Stimulated activated CD4-positive, alpha-beta T cell treated with anti-CD3 and anti-CD28 coated beads, Interleukin-15, amount 100 ng/mL, for 48 hours (primary cell): ENCODE measurements at places on chromosomes 3 and 15.

DNA sequence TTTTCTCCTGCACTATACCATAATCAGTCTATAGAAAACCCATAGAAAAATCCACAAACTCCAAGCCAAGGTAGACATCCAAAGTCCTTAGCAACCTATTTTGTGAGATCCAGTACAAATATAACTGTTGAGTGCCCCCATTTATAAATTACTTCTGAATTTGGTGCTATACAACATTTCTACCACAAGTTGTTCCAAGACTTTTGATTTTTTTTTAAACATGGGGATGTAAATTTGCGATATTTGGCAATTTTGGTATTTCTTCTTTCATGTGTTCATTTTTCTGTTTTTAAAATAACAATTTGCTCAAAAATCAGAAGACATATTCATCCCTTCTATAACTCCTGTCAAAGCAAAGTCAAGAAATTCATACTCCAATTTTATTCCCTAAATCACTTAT, 763.8 kb downstream of the ROBO1 start:
- no peak for DNase-seq

DNA sequence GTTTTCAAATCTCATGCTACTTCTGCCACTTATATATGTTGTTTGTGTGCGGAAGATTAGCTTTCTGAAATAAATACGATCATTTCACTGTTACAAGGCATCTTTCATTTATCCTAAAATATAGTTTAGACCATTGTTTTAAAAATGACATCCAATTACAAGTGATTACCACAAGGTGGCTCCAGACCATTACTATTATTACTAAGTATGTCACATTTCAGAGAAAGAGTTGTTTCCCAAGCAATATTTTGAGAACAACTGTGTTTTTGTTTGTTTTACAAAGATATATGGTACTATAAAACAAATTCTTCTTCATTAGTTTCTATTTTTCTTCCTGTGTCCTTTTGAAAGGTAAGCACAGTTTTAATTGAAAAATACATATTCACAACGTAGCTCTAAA, 136.0 kb upstream of the RAP2B start:
- no peak for DNase-seq

DNA sequence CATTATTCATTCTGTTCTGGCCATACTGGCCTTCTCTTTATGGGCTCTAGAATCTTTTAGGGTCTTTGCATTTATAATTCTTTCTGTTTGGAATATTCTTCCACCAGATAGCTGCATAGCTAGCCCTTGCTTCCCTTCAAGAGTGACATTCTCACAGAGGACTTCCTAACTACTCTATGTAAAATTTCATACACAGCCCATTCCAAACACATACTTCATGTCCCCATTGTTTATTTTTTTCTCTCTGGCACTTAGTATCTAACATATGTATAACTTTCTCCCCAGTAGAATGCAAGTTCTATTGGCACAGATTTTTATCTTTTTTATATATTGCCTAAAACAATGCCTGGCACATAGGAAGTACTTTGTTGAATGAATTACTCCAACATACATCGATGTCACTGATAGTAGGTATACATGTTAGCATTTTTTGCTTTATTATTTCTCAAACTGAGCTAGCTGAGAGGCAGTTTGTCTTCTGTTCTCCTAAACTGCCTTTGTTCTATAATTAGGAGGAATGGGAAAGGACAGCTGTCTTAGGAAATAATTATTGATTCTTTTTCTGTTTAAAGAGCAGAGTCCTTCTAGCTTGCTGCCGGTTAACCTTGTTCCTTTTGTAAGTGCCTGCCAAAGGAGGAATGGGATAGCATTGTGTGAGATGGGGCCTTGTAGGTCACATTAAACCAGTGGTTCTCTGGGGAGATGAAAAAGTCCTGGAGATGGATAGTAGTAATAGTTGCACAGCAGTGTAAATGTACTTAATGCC, 7.9 kb downstream of the FAM162A start:
- no peak for DNase-seq

GRCh38 chr3:139216958-139217357, 126.9 kb upstream of the MRPS22 start:
- DNase-seq, result no peak

DNA sequence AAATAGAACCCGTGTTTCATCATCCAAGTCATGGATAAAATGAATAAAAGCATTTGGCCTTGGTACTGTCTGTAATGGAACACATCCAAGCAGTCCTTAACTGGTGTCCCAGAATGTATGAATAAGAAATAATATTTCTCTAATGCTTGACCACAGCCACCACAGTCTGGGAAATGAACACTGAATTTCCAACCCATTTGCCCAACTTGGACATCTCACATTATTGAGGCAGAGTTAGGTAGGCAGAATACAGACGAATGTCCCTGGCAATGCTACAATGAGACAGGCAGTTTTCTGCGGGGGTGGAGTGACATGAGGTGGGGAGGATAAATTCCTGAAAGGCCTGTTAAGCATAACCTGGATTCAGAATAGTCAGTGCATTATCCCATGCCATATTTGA, 245.7 kb downstream of the ZIC1 start:
- DNase-seq, result no peak

GRCh38 chr3:52794612-52795099, at the start of gene ITIH3:
Gene ITIH3 (plus strand): TSS chr3:52794796. CDS start chr3:52794804, 8 bp downstream.
- DNase-seq, result no peak

DNA sequence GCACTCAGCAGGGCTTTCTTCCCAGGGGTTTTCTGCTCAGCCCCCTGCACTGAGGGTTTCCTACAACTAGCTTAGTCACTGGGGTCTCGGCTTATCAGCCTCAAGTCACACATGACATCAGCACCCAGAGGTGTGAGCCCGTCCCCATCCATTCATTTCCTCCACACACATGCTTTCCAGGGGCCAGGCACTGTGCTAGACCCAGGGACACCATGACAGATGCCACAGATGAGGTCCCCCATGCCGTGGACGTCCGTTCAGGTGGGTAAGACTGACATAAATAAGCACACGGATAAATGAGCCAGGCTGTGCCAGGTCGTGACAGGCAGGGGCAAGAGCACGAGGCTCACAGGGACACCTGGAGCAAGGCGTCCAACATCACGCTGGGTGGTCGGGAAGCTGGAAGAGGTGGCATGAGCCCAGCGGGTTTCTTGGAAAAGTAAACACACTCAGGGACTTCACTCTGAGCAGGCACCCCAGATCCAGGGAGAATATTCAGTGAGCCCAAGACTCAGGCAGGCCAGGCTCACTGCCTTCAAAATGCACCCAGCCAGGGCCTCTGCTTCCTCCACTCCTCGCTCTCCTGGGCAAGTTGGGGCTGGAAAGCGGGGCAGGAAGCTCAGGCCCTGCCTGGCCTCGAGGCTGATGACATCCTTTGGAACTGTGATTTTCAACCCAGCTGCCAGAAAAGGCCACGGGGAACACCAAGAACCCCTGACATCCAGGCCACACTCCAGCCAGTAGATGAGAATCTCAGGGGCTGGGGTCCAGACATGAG, 139.3 kb downstream of the CHSY1 start:
- no peak for DNase-seq

GRCh38 chr3:46929324-46929723, 47.2 kb downstream of the CCDC12 start:
- DNase-seq, result no peak

- no peak for DNase-seq
Observed at GRCh38 chr3:88863196-88863595, 244.2 kb upstream of the EPHA3 start.

DNA sequence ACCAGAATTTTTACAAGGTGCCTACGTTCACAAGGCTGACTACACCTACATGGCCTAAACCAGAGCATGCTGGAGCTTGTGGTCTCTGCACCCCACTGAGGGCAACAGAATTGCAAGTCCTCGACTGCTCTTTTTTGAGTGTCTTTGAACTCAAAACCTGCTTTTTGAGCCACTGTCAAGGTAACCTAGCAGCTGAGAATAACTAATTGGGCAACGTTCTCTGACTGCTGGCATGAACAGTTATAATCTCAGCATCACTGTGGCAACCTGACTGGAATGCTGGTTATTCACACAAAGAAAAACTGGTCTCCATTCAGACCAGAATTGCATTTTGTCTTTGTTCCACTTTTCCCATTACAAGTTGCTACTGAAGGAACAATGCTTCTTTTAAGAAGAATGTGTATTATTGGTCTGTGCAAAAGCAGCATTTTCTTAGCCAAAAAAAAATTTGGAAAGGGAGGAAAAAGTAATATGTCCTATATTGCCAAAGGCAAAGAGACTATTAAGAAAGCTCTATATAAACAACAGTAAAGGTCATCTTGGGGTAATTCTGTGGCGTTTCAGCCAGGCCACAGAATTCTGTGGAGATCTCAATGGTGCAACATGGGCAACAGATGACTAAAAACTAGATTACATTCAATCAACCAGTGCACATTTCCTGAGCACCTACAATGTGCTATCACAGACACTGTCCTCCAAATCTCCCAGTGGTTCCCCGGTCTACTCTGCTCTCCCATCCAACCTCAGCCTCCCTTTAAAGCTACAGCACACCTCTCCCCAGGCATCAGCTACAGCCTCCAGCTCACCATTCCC, 76.8 kb downstream of the TNIK start:
- DNase-seq, result no peak

DNA sequence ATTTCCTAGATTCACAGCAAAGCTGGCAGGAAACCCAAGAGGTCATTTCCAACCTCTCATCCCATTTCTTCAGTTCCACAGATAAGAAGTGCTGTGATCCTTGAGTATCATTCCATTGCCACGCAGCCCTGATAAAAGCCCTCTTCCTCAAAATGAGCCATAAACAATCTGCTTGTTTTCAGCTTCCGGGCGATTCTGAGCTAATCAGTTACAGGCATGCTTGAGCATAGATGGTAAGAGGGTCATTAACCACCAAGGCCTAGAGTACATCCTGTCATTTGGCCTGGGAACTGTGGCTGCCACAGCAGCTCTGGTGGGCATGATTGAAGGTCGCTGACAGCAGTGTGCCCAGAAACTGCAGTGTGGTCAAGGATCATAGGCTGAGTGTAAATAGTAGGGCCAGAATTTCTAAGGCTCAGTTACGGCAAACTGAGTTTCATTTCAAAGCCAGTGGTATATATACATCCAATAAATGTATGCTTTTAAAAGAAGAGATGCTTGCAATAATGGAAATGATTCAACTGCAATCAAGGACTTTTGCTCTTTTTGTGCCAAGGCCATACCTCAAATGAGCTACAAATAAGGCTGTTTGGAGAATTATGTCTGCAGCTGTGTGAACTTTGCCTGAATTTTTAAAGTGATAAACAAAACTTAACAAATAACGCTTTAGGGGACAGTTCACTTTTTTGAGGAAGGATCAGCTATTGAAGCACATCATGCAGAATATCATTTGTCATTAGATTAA, 47.3 kb downstream of the P3H2 start:
- DNase-seq, result no peak

GRCh38 chr3:146585156-146585555, 20.0 kb downstream of the PLSCR5 start:
- DNase-seq, result no peak

DNA sequence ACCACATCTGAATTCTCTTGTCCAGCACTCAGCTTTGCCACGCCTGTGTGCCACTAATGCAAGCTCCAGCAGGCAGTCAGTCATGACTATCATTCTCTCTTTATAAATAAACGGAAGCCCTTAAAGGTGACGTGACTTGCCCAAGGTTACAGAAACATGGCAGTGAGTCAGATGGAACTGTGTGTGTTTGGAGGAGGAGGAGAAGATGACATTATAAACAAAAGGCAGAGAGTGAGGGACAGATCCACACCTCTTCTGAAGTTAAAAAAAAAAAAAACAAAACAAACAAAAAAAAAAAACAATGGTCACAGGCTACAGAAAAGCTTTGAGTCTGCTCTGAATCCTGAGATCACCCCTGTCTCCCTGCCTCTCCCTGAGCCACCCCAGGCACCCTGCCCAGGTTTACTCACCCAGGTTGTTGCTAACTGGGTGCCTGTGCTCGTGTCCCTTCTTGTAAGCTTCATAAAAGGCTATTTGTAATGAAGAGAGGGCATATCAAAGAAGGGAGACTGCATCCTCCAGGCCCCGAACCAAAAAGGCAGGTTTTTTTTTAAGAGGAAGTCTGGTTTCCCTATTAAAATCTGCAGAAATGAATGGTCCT, 119.7 kb upstream of the PHLDB2 start:
- no peak for DNase-seq

GRCh38 chr15:100334015-100334414, 7.8 kb downstream of the ADAMTS17 start:
- no peak for DNase-seq

DNA sequence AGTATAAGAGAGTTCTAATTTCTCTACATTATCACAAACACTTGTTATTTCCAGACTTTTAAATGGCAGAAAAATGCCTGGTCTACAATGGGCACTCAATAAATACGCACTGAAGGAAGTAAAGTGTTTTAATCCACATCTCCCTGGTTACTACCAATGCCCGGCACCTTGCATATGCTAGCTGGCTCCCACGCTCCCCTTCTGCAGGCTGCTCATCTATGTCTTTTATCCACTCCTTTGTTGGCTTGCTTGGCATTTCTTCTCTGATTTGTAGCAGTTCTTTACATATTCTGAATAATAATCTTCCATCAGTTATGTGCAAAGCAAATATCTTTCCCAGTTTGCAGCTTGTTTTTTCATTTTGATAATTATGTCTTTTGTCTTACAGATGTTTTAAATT, 74.6 kb upstream of the PRR23E start:
- no peak for DNase-seq

DNA sequence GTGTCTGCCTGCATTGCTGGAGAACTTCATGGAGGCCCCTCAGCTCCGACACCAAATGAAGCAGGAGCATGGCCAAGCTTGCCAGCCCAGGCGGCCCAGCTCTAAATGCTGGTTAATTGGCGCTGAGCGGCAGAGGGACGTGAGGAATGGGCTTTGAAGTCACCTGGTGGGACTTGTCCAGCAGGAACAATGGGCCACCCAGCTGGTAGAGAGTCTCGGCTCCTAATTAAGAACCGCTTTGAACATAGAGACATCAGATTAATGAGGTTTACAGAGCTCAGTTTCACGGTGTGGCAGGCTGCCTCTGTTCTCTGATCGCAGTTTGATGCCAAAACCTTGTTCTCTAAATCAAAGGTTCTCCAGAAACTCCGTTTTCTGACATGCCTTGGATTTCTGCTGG, 77.5 kb upstream of the LINGO1 start:
- no peak for DNase-seq

- no peak for DNase-seq
Observed at GRCh38 chr3:33386631-33387030, 53.6 kb downstream of the UBP1 start.

- no peak for DNase-seq
Observed at GRCh38 chr3:36817806-36818533, 53.6 kb upstream of the DCLK3 start.

GRCh38 chr3:129605922-129606635, 397 bp downstream of the PLXND1 start:
- no peak for DNase-seq

GRCh38 chr15:100812802-100813201, 66.8 kb upstream of the ALDH1A3 start:
- no peak for DNase-seq
